ENCODE measurements at places on chromosomes 6 and 20. TPM values are rescaled to one million over a fixed set of nuclear protein-coding genes. Genes with fewer than 3 reads are reported as not detected.

DNA sequence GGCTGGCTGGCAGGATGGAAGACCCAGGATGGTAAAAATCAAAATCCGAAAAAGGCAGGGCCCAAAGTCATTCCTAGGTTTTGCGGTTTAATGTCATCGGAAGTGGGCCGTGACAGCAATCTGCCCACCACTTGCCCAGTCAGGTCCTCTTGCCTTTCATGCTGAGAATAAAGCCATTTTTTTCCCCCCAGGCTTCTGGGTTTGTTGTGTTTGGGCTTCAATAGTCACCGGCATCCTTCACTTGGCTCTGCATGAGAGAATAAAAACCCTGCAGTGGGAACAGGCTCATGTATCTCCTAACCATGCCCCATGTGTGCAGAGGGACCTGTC lies 56.1 kb downstream of the MEP1A start:
- no peak for DNase-seq

PPP1R16B gene
- total RNA-seq = 12.0 TPM

- DNase-seq = no peak
These were observed 20.2 kb upstream of the PAQR8 start for GRCh38 chr6:52341561-52342260.

RSPO3 gene
- not detected for total RNA-seq

GRCh38 chr20:23269954-23270353 lies 80.6 kb upstream of the NXT1 start:
- no peak for DNase-seq

- peak; percentile 6 for DNase-seq
These were observed 51.7 kb downstream of the MYH7B start for GRCh38 chr20:35007413-35007812.

All from WTC11 (cell line).